ENCODE measurements at places on chromosomes 2 and 18.

DNA sequence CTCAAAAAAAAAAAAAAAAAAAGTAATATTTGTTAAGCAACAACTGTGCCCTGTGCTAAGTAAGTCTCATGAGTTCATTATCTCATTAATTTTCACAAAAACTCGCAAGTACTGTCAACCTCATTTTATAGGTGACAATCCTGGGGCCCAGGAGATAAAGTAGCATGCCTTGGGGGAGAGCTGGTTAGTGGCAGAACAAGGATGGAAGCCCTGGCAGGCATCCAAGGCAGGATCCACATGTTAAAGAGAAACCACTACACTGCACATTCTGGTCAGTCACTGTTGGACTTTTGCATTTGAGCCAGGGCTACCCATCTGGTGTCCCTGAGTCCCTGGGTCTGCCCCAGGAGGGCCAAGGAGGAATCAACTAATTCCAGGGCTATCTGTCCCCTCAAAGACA is 54.6 kb downstream of the ZFP36L2 start:
- no peak for DNase-seq

GRCh38 chr2:60391649-60392375 is 161.6 kb downstream of the BCL11A start:
- no peak for DNase-seq

GRCh38 chr2:26238311-26238958 is 6.0 kb downstream of the HADHA start:
- DNase-seq = no peak

- no peak for DNase-seq
These were observed 468.4 kb upstream of the SPHKAP start for GRCh38 chr2:228649876-228650275.

DNA sequence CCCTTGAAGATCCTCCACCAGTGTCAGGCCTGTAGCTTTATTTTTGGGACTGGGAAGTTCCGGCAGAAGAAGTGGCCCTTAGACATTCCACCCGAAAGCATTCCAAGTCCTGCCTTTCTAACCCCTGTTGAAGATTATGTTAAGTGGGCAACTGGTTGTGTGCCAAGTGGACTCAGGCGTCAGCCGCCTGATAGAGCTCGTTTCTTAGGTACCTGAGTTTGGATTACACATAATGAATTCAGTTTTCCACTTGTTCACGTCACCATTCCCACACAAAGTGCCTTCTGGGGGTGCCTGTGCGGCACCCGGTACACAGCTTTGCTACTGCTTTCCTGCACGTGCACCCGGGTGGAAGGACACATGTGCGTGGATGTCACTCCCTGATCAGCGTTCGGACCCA is 156.5 kb downstream of the PTGR3 start:
- DNase-seq = no peak
